Left lung (tissue), 14 donors: ENCODE measurements at places on chromosomes 2 and 18. TPM values are rescaled to one million over a fixed set of nuclear protein-coding genes. Genes with fewer than 3 reads are reported as not detected.

GRCh38 chr2:137173463-137173862 lies 408.1 kb downstream of the THSD7B start:
- H3K27me3 ChIP-seq = no peaks in the 10 kb centered on the region
- H3K4me1 ChIP-seq = no peaks in the 10 kb centered on the region
- no peak for DNase-seq
- no peak overlapping the region for H3K4me3 ChIP-seq
- H3K36me3 ChIP-seq = no peaks in the 10 kb centered on the region

GRCh38 chr18:44673256-44673880 lies 7.3 kb upstream of the SETBP1 start:
- H3K27ac ChIP-seq = no peak overlapping the region
- peaks cover 3% of the 10 kb centered on the region for H3K4me1 ChIP-seq
- no peaks in the 10 kb centered on the region for H3K36me3 ChIP-seq
- H3K27me3 ChIP-seq = peaks cover 13% of the 10 kb centered on the region
- no peak overlapping the region for H3K4me3 ChIP-seq
- no peak for DNase-seq

DNA sequence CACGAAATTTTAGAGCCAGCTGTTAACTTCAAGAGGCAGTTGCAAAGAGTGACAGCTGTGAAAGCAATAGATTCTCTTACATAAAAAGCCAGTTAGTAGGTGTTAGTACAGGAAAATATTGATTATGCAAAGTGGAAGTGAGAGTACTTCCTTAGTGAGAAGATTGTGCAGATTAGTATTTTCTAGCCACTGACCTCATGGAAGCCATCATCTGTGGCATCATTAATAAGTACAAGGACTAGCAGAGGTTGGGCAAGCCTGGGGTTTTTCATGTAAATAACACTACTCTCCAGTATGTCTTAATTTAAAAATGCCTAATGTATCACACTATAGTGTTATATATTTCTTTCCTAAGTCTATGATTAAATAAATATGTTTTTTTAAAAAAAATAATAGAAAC lies 166.2 kb upstream of the DTNA start:
- H3K4me1 ChIP-seq = no peaks in the 10 kb centered on the region
- DNase-seq = no peak
- H3K27ac ChIP-seq = no peak overlapping the region
- H3K27me3 ChIP-seq = no peaks in the 10 kb centered on the region
- no peaks in the 10 kb centered on the region for H3K36me3 ChIP-seq
- no peak overlapping the region for H3K4me3 ChIP-seq

DNA sequence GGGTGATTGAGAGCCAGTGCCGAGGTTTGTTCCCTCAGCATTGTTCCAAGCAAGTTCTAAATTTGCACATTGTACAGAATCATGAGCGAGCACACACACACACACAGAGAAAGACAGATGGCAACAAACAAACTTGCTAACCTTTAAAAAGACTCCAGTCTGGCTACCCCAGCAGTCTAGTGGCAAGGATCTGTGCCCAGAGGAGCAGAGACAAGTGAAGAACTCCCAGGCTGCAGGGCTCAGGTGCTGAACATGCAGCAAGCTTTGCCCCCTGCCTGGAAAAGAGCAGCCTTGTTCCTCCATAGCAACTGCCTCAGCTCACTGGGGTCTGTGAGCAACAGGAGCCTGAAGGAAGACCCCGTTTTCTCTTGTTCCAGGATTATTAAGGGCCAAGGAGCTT lies 169.2 kb upstream of the CCDC68 start:
- H3K36me3 ChIP-seq = no peaks in the 10 kb centered on the region
- no peak for DNase-seq
- H3K4me3 ChIP-seq = no peak overlapping the region
- H3K27me3 ChIP-seq = no peaks in the 10 kb centered on the region
- H3K27ac ChIP-seq = no peak overlapping the region
- H3K4me1 ChIP-seq = no peaks in the 10 kb centered on the region

GRCh38 chr18:8773980-8774379 lies 68.6 kb downstream of the MTCL1 start:
- no peak overlapping the region for H3K4me3 ChIP-seq
- H3K4me1 ChIP-seq = no peaks in the 10 kb centered on the region
- no peak overlapping the region for H3K27ac ChIP-seq
- H3K27me3 ChIP-seq = no peaks in the 10 kb centered on the region

- no peak for DNase-seq
- no peak overlapping the region for H3K4me3 ChIP-seq
- no peak overlapping the region for H3K27ac ChIP-seq
- no peaks in the 10 kb centered on the region for H3K27me3 ChIP-seq
Observed at GRCh38 chr2:232363784-232364615, 14.6 kb upstream of the ALPP start.

DNA sequence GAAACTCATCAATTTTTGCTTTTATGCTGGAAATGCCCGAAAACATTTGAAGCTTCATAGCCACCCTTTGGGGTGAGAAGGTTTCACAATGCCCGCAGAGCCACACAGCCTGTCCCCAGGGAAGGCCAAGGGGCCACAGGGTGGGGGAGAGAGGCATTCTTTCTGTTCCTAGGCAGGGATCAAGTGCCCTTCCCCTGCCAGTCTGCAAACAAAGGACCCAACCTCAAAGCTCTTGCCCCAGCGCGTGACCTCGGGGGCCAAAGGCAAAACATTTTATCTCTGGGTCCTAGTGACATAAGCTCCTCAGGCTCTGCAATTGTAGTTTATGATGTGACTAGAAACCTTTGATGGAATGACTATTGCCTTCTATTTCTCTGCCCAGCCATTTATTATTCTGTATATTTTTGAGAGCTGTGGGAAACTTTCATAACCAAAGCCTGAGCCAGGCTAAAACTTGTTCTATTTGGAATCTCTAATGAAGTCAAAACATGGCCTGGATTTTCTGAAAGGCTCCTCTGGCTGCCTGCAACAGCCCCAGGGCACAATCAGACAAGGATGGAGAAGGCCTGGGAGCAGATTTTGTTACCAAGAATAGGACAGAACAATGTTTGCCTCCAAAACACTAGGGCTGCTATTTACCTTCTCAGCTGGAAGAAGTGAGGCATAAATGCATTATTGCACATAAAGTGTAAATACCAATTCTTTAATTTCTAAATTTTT lies 137.2 kb upstream of the KCTD1 start:
- H3K27me3 ChIP-seq = no peaks in the 10 kb centered on the region
- no peaks in the 10 kb centered on the region for H3K4me1 ChIP-seq
- no peak overlapping the region for H3K4me3 ChIP-seq
- H3K36me3 ChIP-seq = no peaks in the 10 kb centered on the region

DNA sequence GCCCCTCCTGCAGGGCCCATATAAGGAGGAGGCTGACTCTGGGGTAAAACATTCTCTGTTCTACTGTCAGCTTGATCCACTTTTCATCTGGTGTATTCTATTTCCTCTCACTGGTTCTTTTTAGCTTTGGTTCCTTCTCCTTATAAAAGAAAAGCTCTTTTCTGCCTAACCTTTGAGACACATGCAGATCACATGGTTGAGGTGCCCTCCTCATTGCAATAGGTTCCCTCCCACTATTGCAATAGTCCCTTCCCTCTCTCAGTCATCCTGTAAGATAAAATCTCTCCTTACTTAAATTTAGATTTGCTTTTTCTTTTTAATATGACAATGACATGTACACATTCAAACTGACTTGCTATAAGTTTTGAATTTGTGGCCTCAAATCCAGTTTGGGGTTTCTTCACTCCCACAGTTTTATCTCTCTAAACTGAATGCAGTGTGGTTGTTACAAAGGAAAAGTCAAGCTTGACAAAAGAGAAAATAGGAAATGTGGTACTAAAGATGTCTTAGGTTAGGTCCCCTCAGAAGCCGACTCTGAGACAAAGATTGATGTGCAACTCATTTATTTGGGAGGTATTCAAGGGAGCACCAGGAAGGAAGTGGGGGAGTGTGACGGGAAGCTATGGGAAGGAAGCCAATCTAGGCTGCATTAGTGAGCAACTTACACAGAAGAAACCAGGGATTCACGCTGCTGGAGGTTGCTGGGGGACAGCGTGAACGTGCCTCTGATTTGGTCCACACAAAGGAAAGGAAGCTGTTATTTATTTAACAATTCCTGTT lies 127.6 kb upstream of the LINC00305 start:
- no peaks in the 10 kb centered on the region for H3K36me3 ChIP-seq
- no peak overlapping the region for H3K4me3 ChIP-seq
- H3K27ac ChIP-seq = no peak overlapping the region
- H3K27me3 ChIP-seq = peaks cover 11% of the 10 kb centered on the region
- no peaks in the 10 kb centered on the region for H3K4me1 ChIP-seq
- no peak for DNase-seq

DNA sequence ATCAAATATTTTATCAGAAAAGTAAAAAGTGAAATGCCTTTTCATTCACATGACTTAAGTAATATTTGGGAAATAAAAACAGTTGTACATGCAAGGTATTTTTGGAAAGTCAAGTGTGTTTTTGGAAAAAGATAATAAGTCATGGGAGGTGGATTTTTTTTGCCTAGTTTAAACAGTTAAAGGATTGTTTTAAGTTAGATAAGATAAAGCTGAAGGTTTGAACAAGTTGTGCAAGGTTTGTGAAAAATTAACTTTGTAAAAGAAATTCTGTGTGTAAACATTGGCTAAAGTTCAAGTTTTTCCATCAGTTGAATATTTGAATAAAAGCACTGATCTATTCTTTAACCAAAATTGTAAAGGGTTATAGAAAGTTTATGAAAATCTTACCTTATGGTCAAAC lies 207.9 kb upstream of the RGPD4 start:
- DNase-seq = no peak
- no peaks in the 10 kb centered on the region for H3K4me1 ChIP-seq
- H3K36me3 ChIP-seq = no peaks in the 10 kb centered on the region
- H3K27me3 ChIP-seq = no peaks in the 10 kb centered on the region

DNA sequence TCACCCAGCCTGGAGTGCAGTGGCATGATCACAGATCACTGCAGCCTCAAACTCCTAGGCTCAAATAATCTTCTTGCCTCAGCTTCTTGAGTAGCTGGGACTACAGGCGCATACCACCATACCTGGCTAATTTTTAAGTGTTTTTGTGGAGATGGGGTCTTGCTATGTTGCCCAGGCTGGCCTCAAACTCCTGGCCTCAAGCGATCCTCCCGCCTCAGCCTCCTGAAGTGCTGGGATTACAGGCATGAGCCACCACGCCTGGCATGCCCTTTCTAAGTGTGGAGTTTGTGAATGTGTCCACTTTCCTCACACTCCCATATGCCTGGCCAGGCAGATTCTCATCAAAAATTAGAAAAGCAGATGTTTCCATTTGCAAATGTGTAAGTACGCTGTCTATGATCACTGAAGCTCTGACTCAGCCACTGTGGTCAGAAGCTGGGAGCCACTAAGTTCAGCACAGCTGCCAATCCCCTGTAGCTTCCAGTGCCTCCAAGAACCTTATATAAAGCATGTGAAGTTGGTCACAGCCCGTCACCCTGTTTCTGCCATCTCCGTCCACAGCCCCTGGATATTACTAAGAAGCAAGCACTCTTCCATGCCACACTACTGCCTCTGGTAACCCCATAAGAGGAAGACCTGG lies 155.4 kb downstream of the FAM210A start:
- no peak overlapping the region for H3K27ac ChIP-seq
- DNase-seq = no peak
- H3K4me3 ChIP-seq = no peak overlapping the region
- no peaks in the 10 kb centered on the region for H3K36me3 ChIP-seq
- H3K27me3 ChIP-seq = no peaks in the 10 kb centered on the region

DNA sequence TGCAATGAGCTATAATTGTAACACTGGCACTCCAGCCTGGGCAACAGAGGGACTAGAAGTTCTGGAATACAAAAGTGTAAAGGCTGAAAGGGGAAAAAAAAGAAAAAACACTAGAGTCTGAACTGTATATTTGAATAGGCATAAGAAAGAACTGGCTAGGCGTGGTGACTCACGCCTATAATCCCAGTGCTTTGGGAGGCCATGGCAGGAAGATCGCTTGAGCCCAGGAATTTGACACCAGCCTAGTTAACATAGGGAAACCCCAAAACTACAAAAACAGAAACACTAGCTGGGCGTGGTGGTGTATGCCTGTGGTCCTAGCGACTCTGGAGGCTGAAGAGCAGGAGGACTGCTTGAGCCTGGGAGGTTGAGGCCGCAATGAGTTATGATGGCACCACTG lies 70.6 kb downstream of the SAP130 start:
- H3K36me3 ChIP-seq = no peaks in the 10 kb centered on the region
- H3K27me3 ChIP-seq = no peaks in the 10 kb centered on the region
- no peak for DNase-seq
- H3K4me1 ChIP-seq = no peaks in the 10 kb centered on the region
- H3K4me3 ChIP-seq = no peak overlapping the region
- H3K27ac ChIP-seq = no peak overlapping the region

DNA sequence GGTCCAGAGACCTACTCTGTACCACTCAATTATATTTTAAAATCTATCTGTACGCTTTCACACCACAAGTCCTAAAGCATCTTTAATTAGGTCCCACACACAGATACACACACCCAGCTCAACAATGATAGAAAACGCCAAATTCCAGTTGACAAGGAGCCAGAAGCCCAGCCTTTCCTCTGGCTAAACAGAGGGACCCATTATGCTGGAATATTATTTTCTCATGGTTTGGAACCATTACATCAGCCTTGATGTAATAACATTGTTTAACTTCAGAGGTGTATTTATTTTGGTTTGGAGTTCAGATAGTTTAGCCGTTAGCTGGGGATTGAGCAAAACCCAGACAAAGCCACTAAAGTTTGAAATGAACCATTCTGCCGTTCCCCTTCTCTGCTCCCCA lies 14.0 kb upstream of the INHBB start:
- H3K36me3 ChIP-seq = no peaks in the 10 kb centered on the region
- H3K27ac ChIP-seq = no peak overlapping the region
- H3K4me3 ChIP-seq = no peak overlapping the region
- H3K4me1 ChIP-seq = no peaks in the 10 kb centered on the region

DNA sequence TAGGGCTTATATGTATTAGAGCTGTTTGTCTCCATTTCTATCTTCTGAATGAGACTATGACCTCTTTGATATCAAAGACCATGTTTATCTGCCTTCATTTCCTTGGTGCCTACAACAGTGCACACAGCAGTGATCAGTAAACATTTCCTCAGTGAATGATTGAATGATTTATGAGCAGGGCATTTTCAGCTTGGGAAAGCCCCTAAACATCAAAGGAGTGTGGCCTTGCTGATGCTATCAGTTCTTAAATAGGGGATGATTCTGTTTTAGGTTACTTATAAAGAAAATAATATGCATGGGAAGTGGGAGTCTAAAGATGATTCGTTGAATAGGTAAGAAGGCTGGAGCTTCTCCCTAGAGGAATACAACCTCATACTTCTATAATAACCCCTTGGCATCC lies 425.3 kb downstream of the ZNF521 start:
- H3K36me3 ChIP-seq = no peaks in the 10 kb centered on the region
- H3K27me3 ChIP-seq = no peaks in the 10 kb centered on the region

- no peak overlapping the region for H3K27ac ChIP-seq
- H3K36me3 ChIP-seq = no peaks in the 10 kb centered on the region
- peaks cover 12% of the 10 kb centered on the region for H3K4me1 ChIP-seq
- H3K4me3 ChIP-seq = no peak overlapping the region
- H3K27me3 ChIP-seq = no peaks in the 10 kb centered on the region
Observed at GRCh38 chr2:8576525-8577167, 105.2 kb upstream of the ID2 start.

- no peaks in the 10 kb centered on the region for H3K27me3 ChIP-seq
- H3K36me3 ChIP-seq = no peaks in the 10 kb centered on the region
- H3K4me1 ChIP-seq = no peaks in the 10 kb centered on the region
- DNase-seq = no peak
- H3K4me3 ChIP-seq = no peak overlapping the region
Observed at GRCh38 chr18:43574974-43575373, 297.7 kb upstream of the SYT4 start.

EVA1A gene
- polyA plus RNA-seq = 33.9 TPM

CLEC4F gene
- polyA plus RNA-seq = 0.10 TPM

IL18R1 gene
- 2.7 TPM for polyA plus RNA-seq

PID1 gene
- polyA plus RNA-seq = 26.7 TPM

TNFAIP6 gene
- polyA plus RNA-seq = 3.3 TPM

CYTIP gene
- 1.5 TPM for polyA plus RNA-seq

EPB41L5 gene
- 39.4 TPM for polyA plus RNA-seq

NR4A2 gene
- 7.0 TPM for polyA plus RNA-seq

C1GALT1C1L gene
- polyA plus RNA-seq = 2.4 TPM

DRC1 gene
- 7.9 TPM for polyA plus RNA-seq
